Activated CD4-positive, alpha-beta T cell treated with anti-CD3 and anti-CD28 coated beads, Interleukin-2, Interleukin-6, amounts not matched to agents 100 ng/mL and 50 ng/mL, durations not matched to agents 16 hours and 8 hours (primary cell): ENCODE measurements at places on chromosomes 6 and 20.

GRCh38 chr6:917296-917695, 224.4 kb upstream of the EXOC2 start:
- no peak for DNase-seq

DNA sequence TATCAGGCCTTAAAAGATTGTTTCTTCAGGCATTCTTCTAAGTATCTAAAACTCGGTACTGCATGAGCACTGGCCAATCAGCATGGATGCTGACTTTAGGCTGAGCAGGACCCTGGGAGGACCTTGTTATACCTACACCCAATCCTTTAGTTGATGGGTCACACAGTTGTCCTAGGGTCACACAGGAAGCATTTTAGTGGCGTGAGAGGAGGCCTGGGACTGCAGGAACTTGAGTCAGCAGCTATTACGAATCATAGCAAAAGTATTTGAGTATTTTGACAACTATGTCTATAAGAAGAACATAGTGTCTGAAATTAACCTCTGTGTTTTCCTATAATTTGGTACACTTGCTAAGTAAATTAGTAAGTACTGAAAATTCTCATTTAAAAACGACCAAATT, 741.4 kb downstream of the HACE1 start:
- DNase-seq = no peak

- DNase-seq = no peak
These were observed 259.6 kb upstream of the PLCB4 start for GRCh38 chr20:8809107-8809953.

DNA sequence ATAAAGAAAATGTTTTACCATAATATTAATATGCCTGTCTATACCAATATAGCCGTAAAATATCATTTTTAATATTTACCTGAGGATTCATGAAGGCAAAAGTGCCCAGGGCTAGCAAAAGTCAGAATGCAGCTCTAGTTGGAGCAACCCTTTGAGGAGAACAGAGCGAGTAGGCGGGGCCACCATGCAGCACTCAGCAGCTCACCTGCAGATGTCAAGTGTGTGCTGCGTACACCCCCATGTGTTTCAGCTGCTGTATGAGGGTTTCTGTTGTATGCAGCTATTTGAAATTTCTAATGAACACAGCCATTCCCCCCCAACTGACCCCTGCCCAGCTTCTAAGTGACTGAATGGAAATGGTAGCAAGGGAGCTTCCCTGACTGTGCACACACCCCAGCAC, 508.0 kb downstream of the QKI start:
- no peak for DNase-seq

GRCh38 chr6:106693418-106693817, 64.0 kb downstream of the QRSL1 start:
- DNase-seq = no peak
